ENCODE measurements at places on chromosomes 3 and 15.

DNA sequence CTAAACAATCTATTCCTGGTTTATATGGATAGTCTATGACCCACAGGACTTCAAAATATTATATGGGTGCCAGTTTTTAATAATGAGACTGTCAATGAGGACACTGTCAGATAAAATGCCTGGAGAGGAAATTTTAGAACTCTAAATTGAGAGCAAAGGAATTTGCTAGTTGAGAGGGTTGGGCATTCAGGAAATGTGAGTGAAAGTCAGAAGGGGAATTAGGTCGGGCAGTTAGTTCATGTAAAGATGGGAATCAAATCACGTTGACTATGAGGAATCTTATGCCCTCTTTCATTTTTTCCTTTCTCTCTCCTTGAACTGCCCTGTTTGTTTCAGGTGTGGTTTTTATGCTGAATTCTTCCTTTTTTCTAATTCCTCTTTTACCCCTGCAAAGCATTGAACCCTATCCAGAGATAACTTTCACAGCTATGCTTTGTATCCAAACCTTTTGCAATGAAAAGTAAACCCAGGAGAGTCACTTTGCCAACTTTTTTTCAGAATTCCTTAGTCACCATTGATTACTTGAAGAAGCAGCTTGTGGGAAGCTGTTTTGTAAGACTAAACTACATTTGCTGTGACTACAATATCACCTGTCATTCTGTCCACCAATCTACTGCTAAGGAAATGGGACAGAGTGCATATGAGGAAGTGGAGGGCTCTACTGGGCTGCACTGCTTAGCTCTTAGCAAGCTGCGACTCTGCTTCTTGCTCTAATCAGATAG lies 27.8 kb downstream of the CHP1 start:
- no peak for DNase-seq

DNA sequence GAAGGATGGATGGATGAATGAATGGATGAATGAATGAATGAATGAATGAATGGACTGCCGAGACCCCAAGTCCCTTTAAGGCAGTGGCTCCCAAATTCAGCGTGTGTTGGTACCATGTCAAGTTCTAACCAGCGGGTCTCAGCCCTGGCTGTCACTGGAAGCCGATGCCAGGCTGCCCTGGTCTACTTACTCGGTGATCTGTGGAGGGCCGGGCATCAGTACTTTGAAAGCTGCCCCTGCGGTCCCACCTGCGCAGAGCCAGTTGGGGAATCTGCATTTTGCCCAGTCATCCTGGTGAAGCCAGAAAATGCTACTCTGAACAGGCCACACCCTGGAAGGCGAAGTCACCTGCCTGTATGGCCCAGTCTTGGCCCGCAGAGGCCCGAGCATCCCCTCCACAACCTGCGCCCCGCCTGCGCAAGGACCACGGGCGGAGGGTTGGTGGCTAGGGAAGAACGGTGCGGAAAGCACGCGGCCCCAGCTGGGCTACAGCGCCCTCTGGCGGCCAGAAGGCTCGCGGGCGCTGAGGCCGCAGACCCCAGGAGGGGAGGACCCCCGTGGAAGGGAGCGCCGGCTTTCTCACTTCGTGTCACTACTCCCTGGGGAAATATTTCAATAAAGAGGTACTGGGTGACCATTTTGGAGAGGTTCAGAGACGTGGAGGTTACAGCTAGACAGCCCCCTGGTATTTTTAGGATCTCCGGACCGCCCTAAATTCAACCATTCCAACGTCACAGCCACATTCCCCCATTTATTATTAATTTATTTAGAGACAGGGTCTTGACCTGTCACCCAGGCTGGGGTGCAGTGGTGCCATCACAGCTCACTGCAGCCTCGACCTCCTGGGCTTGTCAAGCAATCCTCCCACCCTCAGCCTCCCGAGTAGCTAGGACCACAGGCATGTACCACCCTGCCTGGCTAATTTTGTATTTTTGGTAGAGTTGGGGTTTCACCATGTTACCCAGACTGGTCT lies 34.9 kb downstream of the PRKCD start:
- DNase-seq = no peak

DNA sequence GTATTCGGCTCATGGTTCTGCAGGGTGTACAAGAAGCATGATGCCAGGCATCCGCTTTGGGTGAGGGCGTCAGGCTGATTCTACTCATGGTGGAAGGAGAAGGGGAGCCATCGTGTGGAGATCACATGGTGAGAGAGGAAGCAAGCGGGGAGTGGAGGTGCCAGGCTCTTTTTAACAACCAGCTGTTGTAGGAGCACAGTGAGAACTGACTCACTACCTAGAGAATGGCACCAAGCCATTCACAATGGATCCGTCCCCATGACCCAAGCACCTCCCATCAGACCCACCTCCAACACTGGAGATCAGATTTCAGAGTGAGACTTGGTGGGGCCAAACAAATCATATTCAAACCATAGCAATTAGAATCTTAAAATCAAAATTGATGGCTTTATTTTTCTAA lies 259.8 kb upstream of the CTDSPL start:
- DNase-seq = no peak

DNA sequence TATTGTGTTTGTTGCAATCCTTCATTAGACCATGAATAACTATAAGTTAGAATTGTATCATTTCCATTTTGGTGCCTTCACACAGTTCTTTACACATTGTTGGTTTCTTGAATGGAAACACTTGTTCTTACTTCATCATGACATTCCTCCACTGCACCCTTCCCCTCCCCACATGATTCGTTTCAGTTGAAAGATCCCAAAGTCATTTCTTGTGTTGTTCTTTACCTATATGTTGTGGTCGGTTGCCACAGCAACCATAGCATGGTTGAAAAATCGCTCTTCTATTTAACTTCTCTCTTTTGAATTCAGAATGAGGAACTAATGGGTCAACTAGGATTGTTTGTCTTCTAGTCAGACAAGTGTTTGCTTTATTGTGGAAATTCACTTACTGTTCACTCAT lies 103.3 kb downstream of the IL1RAP start:
- no peak for DNase-seq

GRCh38 chr3:147412261-147412916 lies 3.2 kb downstream of the ZIC1 start:
- no peak for DNase-seq

- no peak for DNase-seq
Measured at GRCh38 chr15:79089890-79090486, 592 bp downstream of the RASGRF1 start.

- DNase-seq = no peak
Measured at GRCh38 chr15:62094388-62094787, 27.6 kb downstream of the C2CD4A start.

DNA sequence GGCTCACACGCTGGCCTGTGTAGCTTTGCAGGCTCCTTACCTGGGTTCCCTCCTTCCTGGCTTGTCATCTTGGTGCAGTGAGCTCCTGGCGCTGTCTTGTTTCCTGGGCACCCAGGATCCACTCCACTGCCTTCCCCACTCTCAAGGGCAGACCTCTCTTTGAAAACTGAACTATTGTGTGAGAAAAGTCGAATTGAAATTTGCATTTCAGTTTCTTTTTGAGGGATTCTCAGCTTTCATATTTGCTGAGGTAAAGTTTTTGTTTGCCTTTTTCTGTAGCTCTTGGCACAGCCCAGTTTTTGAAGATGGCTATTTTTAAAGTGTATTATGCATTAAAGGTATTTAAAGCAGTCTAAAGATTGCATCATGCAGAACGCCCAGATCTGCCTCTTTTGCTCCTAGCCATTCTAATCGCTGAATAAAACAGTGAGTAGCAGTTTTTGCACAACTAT lies 70.1 kb downstream of the CCK start:
- DNase-seq = no peak

- DNase-seq = peak; percentile 3
Measured at GRCh38 chr3:122183521-122183892, at the start of gene CASR. CASR (plus strand) TSS chr3:122183668; CDS start chr3:122254190, 70,522 bp downstream.

GRCh38 chr15:26455828-26456227 lies 317.0 kb downstream of the GABRB3 start:
- no peak for DNase-seq

All from epithelial cell of prostate (primary cell).